Esophagus squamous epithelium (tissue), 5 donors: ENCODE measurements at places on chromosomes 7 and 10. TPM values are rescaled to one million over a fixed set of nuclear protein-coding genes. Genes with fewer than 3 reads are reported as not detected.

GRCh38 chr10:104308439-104308903 lies 29.8 kb downstream of the ITPRIP start:
- no peak for DNase-seq

- DNase-seq: no peak
Measured at GRCh38 chr7:89813081-89813480, 341.2 kb upstream of the STEAP1 start.

- DNase-seq: no peak
Measured at GRCh38 chr7:128021366-128021765, 9.9 kb downstream of the LRRC4 start.

DNA sequence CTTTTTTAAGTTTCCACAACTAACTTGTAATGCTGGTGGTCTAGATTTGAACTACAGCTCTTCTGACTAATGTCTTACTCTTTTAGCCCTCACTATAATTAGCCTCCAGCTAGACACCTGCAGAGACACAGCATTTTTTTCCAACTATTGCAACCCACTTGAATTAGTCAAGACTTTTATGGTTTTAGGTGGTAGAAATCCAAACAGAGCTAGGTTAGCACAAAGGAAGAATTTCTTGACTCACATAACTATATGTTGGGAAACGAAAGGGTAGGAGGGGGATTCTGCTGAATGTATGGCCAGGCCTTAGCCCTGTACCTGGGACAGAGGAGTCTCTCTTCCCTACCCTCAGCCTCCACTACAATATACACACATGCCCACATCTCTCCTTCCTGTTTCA lies 586.1 kb downstream of the INHBA start:
- DNase-seq: no peak

The LRRTM3 gene
- total RNA-seq: not detected

The RINT1 gene
- 17.1 TPM for total RNA-seq

The ADAM12 gene
- total RNA-seq: 0.57 TPM

The CEP55 gene
- total RNA-seq: 6.7 TPM

The MAT1A gene
- 0.15 TPM for total RNA-seq
